Activated CD4-positive, alpha-beta T cell treated with anti-CD3 and anti-CD28 coated beads, Interleukin-2, amount 50 U/mL, for 4 hours (primary cell): ENCODE measurements at places on chromosomes 4 and X.

GRCh38 chr4:108449129-108449528, 171.2 kb upstream of the RPL34 start:
- DNase-seq, result no peak

DNA sequence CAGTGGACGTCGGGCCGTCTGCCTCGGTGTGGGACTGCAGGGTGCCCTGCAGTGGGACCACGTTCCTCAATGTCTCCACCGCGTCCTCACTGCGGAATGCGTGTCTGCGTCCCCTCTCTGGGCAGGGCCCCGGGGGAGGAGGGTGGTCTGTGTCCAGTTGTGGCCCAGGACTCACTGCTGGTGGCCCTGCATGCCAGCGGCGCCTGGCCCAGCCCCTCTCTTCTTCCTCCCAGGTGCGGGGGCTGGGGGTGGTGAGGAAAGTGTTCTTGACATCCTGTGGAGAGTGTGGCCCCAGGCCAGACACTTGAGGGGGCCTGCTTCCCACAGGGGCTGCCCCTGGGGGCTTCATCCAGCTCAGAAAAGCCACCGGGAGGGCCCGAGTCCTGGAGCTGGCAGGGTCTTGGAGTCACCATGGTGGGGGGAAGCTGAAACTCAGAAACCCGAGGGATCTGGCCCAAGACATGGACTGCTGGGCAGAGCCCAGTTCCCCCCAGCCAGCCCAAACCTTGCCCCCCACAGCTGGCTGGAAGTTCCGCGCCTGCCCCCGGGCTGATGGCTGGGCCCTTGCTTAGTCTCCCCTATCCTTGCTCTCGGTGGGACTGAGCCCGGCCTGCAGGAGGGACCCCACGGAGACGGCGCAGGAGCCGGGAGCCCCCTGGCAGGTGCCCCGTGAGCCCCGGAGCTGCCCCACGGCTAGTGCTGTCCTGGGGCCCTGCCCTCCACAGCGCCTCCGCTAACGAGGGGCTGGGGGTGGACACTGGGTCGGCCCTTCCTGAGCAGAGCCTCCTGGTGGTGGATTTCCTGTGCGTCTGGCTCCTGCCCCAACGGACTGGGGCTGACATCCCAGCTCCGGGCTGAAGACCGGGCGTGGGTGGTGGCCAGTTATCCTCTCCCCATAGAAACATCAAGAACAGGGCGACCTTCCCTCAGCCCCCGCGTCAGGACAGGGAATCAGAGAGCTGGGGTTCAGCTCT, 2.9 kb downstream of the DOK7 start:
- no peak for DNase-seq

DNA sequence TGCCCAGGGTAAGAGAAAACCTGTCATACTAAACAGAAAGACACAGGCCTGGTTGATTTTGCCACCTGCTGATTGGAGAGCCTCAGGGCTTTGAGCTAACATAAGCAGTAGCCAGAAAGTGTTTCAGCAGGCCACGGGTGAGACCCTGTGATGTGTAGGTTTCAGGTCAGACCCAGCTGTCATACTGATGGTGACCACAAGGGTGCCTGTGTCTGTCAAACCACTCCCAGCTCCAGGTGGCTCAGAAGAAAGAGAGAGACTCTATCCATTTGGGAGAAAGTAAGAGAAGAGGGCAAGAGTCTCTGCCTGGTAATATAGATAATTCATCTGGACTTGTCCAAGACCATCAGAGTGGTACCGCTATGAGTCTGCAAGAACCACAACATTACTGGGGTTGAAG, 72.8 kb upstream of the NLRP2B start:
- DNase-seq, result no peak

DNA sequence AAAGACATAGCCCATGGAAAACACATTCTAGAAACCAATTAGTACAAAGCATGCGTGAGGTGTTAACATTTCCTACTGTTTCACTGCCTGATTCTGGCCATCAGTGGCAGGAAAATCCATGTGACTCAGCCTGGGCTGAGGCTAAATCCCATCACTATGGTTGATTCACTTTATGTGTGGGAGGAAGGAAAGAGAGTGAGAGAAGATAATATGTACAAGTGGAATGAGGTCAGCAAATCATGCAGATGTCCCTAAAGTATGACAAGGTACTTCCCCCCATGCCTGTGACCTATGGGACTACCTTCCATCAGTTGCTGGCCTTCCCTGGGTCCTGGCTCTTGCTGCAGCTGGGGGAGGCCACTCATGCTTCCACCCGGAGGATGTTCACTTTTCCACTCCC, 64.2 kb upstream of the MAP3K15 start:
- DNase-seq, result no peak

DNA sequence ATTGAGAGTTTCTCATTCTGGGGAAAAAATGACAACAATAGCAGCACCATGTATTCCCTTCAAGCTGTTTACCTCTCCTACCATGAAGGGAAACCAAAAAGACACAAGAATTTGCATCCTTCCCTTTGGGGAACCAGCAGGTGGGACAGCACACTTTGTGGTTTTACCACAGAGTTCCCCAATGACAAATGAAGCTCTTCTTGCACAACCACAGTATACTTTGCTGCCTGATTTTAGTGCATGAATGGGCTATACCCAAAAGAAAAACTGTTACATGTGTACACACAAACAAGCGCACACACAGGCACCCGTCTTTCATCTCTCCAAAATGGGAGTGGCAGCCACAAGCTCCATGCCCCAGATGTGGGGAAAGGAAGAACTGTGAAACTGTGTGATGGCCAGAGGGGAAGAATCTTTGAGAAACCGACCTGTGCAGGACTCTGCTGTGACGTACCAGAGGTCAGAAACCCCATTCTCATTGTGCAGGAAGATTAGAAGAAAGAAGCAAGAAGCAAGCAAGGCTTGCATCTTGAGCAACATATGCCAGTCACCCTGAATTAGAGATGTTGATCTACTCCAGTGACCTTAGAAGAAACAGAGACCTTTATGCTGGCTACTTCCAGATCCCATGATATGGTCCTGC, 2.7 kb upstream of the MAML3 start:
- peak; percentile 7 for DNase-seq

GRCh38 chrX:86806786-86807185, 658.5 kb downstream of the DACH2 start:
- DNase-seq, result no peak

GRCh38 chrX:54089191-54089590, 44.9 kb upstream of the PHF8 start:
- DNase-seq, result no peak

DNA sequence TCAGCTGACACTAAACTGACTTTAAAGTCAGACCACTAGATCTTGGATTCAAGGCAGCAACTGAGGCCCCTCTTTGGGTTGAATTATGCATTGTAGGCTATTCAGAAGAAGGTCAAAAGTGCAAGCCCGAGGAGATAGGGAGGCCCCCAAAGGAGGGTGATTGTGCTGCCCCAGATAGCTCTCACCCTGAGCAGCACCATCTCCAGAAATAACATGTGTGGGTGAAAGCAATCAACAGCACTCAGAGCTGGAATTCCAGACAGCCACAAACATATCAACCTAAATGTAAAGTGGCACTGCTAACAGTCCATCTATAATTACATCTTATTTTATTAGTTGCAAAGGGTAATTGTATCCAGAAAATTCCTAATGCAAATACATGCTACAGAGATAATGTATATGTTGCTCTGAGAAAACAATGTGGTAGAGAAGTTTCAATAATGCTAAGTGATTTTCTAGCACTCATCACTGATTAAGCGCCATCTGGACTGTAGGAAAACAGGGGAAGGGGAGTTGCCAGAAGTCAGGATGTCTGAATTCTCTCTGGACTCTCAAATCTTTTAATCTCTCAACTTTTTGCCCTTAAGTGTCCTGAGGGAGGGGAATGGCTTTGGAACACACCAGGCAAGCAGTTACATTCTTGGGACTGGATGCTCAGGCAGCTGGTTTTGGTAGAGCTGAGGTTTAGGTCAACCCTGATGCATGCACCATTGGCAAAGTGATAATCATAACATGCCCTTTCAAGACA, 61.8 kb upstream of the SFRP2 start:
- no peak for DNase-seq

- no peak for DNase-seq
These were observed 207.1 kb downstream of the TRAM1L1 start for GRCh38 chr4:116878280-116878679.

GRCh38 chr4:45453258-45453853, 670.5 kb downstream of the GABRG1 start:
- DNase-seq, result no peak

- DNase-seq, result no peak
These were observed 84.3 kb downstream of the PDLIM5 start for GRCh38 chr4:94536049-94536448.

DNA sequence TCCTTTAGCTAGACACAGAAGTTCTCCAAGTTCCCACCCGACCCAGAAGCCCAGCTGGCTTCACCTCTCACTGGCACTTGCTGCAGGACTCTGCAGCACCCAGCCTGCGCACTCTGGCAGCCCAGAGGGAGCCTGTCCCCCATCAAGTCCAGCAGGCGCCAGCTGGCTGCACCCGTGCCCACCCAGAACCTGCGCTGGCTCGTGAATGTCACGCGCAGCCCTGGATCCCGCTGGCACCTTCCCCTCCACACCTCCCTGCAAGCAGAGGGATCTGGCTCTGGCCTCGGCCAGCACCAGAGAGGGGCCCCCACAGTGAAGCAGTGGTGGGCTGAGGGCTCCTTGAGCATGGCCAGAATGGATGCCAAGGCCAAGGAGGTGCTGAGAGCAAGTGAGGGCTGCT, 187.6 kb upstream of the HAND2 start:
- DNase-seq, result no peak

- no peak for DNase-seq
These were observed 71.5 kb downstream of the ANAPC4 start for GRCh38 chr4:25448379-25449109.

GRCh38 chr4:81505004-81505598, 33.4 kb upstream of the RASGEF1B start:
- peak; percentile 57 for DNase-seq

- DNase-seq, result no peak
These were observed 9.4 kb upstream of the RHOH start for GRCh38 chr4:40187386-40187906.

- DNase-seq, result no peak
These were observed 1.5 kb upstream of the UGT2A3 start for GRCh38 chr4:68953056-68953596.

DNA sequence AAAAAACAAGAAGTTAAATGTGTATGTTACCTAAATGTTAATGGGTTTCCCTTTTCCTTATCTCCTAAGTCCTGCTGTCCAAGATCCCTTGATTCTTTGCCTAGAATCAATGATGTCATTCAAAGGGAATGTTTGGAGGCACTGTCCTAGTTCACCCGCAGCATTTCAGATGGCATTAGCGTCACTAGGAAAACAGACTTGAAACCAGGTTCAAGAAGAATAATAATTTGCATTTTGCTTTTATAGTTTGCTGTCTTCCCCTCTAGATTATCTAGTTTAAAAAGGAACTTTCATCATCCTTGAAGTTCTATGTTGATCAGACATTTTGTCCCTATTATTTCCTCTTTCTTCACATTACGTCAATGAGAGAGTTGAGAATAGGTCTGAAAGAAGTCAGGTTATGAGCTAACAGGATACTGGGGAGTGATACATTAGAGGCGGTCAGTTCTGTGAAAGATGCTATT, 234.1 kb upstream of the PGRMC2 start:
- DNase-seq, result no peak

DNA sequence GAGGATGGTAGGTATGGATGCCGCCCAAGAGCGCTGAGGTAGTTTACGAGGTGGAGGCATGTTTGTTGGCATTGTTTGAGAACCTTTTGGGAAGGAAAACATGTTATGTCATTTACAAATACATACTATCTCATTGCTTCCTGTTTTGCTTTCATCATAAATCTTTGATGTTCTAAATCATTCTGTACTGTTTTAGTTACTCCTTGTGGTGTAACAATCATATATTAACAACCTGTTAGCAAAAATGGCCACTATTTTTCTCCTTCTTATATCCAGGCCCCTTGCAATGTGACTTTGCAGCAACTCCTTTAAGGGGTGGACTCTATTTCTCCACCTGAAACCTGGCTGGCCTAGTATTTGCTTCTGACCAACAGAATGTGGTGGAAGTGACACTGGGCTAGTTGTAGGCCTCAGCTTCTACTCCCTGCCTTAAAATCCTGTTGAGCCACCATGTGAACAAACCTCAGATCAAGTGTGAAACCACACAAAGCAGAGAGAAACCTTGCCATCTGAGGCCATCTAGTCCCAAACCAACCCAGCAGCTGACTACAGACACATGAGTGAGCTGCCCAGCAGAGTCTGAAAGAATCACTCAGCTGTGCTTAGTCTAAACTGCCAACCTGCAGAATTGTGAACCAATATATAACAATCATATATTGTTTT, 15.8 kb upstream of the CXorf38 start:
- DNase-seq, result no peak

DNA sequence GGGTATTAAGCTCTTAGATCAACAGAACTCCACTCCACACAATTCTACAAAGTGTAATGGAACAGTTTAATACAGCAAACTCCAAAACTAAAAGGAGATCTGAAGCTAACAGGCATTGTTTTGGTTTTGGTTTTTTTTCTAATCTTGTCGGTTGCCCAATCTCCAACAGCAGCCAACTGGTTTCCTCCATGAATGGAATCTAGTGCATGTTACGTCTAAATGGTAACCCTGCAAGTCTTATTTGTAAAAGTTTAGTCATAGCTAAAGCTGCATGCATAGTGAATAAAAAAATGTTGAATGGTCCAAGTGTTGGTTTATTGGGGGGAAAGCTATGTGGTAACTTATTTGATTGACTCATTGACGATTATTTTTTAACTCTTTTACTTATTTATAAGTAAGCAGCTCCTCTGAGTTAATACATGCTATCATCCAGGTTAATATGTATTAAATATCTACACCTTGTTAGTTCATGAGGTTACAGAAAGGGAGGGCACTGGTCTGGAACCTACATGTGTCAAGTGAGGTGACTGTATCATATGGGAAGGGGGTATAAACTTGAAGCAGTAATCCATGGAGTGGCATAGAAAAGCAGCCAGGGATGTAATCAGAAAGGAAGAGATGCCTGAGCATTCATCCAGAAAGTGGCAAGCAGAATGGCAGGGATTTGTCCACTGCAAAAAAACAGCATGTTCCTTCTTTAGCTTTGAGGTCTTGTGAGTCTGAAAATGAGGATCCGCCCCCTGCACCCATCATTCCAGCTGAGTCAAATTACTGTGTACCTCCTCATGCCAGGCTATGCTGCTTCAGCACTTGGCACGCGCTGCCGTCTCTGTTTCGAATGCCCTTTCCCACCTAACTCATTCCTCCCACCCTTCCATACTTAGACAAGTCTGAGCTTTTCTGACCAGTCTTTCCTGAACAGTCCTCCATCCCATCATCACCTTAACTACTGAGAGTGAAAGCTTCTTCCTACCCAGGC, 81.7 kb downstream of the PDGFC start:
- DNase-seq, result no peak

DNA sequence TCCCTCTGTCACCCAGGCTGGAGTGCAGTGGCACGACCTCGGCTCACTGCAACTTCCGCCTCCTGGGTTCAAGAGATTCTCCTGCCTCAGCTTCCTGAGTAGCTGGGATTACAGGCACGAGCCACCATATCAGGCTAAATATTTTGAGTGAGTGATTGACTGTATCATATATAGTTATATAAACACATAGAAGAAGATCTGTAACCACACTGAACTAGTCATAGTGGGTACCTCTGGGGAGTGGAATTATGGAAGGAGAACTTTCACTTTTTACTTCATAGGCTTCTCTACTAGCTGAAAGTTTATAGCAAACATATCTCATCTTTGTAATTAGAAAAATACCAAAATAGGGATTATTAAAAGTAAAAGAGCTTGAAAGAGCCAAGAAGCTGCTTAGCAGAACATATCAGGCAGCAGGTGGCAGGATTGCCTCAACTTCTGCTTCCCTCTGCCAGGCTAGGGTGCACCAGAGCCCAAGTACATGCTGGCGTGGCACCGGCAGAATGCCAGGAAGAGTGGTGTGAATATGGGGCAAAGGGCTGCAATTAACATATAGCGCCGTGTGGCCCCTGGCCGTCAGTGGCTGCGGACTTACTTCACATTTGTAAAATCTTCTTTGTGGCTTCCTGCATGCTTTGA, 39.5 kb upstream of the CD40LG start:
- peak; percentile 52 for DNase-seq
